ENCODE measurements at places on chromosomes 16 and 17. TPM values are rescaled to one million over a fixed set of nuclear protein-coding genes. Genes with fewer than 3 reads are reported as not detected.

DNA sequence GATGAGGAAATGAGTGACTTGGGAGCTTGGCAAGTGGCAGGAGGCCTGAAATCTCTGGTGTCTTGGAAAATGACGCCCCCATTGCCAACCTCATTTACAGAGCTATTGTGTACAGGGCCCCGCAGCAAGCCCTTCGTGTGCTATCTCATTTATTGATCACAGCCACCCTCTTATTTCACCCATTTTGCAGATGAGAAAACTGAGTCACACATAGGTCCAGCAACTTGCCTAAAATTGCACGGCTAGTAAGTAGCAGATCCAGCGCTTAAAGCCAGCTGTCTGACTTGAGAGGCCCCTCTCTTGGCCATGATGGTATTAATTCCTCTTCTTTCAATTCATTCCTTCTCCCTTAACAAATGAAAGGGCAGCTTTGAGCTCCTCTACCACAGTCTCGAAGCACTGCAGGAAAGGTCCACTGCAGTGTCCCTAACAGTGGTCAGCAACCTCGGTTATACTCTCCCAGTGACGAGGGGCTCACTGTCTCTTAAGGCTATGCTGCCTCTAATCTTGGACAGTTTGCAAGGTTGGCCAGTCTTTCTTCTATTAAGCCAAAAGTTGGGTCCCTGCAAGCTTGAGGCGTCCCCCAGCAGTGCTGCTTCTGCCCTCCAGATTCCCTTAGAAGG, 162.2 kb downstream of the COPRS start:
- no peak for DNase-seq

DNA sequence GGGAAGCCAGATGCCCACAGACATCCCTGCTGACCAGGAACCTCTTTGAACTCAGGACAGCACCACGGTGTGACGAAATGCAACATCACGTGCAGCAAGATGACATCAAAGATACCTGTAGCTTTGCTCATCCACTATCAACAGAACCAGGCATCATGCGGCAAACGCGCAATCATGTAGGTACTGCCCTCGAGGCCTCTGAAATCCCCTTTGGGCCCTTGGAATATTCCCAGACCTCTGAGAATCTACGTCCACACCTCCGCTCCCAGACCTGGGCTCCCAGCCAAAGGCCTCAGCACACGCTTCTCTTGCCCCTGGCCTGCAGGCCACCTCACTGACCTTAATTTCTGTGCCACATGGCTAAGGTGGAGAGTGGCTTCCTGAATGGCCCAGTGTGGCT, 7.3 kb downstream of the CX3CL1 start:
- DNase-seq: no peak

DNA sequence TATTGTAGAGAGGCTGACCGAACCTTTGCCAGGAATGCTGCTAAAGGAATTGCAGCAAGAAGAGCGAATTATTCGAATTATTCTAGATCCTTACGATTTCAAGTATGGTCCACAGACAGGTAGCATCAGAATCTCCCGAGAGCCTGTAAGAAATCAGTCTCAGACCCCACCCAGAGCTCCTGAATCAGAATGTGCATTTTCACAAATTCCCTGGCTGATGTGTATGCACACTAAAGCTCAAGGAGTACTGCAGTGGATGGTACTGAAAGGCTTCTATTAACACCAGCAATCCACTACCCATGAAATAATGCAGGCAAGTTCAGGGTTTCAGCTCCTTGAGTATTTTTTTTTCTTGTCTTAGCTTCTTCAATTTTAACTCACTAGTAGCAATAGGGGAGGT, 49.4 kb downstream of the ZZEF1 start:
- DNase-seq: no peak

GRCh38 chr17:79164913-79165695, 90.5 kb downstream of the ENGASE start:
- no peak for DNase-seq

- no peak for DNase-seq
Observed at GRCh38 chr17:80244871-80245509, 15.7 kb upstream of the RNF213 start.

OR1F1 gene
- polyA plus RNA-seq: not detected
